ENCODE measurements at places on chromosomes 5 and 9. TPM values are rescaled to one million over a fixed set of nuclear protein-coding genes. Genes with fewer than 3 reads are reported as not detected.

CFAP77 gene
- total RNA-seq, result 0.28 TPM

OLFML2A gene
- 18.2 TPM for total RNA-seq

NUTM2G gene
- not detected for total RNA-seq

CDH9 gene
- not detected for total RNA-seq

HTR4 gene
- not detected for total RNA-seq

Measured in A549 treated with CpdA at 1 μM for 4 hours (cell line).